IMR-90 (cell line): ENCODE measurements at places on chromosomes 6 and 20.

DNA sequence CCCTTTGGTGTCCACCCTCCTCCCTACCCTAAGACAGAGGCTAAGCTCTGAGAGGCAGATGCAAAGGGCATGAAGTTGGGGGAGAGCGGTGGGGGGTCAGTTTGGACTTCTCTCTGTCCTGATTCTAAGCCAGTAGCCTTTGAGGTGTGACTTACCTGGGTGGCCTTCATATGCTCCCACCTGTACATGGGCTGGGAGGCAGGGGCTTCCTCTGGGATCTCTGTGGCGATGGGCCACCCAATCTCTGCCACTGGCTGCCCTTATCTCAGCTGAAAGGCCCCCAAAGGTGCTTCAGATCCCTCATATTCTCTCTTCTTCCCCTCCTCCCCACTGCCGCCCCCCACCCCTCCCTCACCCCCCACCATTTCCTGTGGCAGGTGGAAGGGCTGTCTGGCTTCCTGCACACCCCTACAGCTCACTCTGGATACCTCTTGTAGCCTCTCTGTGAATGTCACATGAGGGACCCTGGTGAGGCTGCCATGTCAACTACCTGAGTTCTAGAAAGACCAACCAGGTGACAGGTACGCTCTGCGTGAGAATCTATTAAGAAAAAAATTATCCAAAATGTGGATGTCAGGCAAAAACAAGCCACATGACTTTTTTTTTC is 34.0 kb downstream of the PNLDC1 start:
- no peak for DNase-seq

- DNase-seq, result no peak
Measured at GRCh38 chr6:81743649-81744048, 8.8 kb downstream of the TENT5A start.

DNA sequence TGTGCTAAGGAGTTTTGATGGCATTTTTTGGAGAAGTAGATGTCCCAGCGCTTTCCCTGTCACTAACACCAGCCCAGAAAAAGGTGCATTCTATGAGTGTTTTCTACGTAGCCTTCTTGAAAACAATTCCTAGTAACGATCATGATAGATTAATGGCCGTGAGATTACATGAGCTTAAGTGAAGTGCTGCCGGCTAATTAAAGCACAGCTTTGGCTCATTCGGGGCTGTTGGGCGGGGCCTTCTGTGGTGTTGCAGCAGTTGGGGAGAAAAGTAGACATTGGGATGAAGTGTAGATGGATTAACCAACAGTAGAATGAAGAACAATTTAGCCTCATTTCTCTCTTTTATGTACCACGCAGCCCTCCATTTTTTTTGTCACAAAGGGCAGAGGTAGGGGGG is 20.8 kb upstream of the TRAF3IP2 start:
- DNase-seq, result no peak

DNA sequence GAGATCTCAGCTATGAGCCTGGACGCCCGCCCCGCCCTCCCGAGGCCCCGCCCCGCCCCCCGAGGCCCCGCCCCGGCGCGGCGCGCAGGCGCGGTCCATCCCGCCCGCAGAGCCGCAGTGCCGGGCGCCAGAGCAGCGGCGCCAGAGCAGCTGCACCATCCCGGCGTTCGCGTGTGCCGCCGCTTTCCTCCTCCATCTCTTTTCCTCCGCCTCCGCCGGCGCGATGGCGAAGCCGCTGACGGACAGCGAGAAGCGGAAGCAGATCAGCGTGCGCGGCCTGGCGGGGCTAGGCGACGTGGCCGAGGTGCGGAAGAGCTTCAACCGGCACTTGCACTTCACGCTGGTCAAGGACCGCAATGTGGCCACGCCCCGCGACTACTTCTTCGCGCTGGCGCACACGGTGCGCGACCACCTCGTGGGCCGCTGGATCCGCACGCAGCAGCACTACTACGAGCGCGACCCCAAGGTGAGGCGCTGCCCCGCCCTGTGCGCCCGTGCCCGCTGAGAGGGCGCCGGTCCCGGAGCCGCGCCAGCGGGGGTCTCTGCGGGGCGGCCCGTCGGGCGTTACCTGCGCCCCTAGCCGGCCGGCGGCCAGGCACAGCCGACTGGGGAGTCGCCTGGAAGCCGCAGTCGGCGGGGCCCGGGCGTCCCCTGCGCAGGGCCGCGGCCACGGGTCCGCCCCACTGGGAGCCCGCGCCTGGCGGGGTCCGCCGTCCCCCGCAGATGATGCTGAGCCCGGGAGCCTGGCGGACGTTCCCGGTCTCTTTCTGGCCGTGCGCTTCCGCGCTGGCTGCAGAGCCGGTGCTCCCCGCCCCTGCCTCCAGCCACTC is at the start of gene PYGB:
Gene PYGB (plus strand): TSS at position 130 of the 830 bp plus-strand sequence. CDS start 94 bp downstream, at position 224.
- peak; percentile 78 for DNase-seq

DNA sequence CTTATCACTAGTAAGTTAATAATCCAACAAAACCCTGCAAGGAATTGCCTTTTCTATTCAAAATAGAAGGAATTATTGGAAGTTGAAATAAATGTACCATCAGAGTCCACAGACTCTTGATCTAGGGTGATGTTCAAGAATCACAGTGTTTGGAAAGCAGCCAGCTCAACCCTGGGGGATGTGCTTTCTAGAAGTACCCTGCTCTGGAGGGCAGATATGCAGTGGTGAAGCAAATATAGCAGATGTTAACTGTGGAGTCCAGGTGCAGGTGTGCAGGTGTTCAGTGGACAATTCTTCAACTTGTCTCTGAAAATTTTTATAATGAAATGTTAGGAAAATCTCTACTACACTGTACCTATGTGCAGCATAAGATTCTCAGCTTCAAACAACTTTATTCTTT is 9.1 kb upstream of the INSM1 start:
- no peak for DNase-seq

- no peak for DNase-seq
Measured at GRCh38 chr6:20180935-20181334, 31.3 kb downstream of the MBOAT1 start.

DNA sequence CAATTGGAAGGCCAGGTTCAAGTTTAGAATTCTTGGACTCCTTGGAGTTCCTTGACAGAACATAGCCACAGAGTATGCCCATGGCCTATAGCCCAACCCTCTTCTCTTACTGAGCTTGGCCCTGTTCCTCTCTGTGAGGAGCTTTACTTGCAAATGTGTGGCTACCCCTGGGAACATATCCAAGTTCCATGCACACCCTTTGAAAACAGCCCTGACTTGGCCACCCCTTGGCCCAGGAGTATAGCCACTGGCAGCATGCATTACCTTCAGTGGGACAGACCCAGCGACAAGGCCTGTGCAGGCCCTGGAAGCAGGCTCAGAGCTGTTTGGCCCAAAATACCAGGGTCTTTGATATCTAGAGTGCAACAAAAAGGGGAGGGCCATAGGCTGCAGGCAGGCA is 19.5 kb upstream of the MAS1 start:
- no peak for DNase-seq

- no peak for DNase-seq
Measured at GRCh38 chr6:133820208-133820607, 68.7 kb upstream of the TCF21 start.

GRCh38 chr6:113697632-113698410 is 159.3 kb upstream of the MARCKS start:
- peak; percentile 98 for DNase-seq

DNA sequence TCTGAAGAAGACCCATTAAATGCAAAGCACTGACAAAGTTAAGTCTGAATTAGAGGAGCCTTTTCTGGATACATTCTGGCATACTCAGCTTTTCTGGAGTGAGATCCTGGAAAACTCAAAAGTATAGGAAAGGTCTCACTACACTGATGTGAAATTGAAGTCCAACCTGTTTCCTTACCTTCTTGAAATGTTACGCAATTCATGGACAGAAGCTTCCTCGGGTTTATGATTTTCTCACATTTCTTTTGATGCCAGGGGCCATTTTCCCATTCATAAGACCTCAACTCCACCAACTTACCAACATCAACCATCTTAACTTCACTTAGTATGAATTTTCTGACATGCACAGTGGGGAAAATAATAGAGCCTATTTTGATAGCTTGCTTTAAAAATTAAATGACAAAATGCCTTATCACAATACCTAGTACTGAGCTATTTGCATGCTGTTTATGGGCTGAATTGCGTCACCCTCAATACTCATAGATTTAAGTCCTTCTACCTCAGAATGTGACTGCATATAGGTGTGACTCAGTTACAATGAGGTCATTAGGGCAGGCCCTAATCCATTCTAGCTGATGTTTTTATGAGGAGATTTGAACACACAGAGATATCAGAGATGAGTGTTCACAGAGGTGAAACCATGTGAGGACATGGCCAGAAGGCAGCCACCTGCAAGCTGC is 73.4 kb upstream of the RAB32 start:
- DNase-seq, result no peak

GRCh38 chr6:15535495-15536197 is 127.2 kb downstream of the DTNBP1 start:
- peak; percentile 23 for DNase-seq

DNA sequence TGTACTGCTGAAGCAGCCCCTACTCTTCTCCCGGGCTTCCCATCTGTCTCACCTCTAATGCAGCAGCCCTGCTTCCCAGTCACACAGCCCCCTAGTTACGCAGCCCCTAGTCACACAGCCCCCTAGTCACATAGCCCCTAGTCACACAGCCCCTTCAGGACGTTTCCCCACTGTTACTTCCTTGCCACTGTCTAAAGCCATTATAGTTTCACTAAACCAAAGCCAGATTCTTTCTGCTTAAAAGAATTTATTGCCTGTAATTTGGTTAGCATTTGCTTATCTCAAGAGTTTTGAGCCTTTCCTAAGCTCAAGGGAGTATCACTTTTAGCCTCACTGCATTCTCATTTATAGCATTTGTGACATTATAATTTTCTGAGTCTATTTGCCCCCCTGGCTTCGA is 127.9 kb downstream of the LMBRD1 start:
- no peak for DNase-seq

DNA sequence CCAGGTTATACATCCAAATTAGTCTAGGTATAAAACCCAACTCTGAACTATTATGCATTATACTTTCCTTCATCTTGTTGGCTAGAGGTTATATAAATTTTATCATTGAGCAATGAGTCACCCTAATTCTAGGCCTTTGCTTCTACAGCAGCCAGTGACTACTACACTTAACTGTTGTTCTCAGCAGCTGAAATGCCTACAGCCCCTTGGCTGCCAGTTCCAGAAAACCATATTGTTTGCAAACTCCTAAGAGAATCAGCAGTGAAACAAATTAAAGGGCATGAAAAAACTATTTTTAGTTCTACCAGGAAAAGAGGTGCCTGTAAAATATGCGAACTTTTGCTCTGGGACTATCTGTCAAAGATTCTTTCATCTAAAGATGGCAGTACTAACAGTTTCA is 292.8 kb downstream of the FRK start:
- DNase-seq, result no peak

GRCh38 chr6:10406556-10406955 is 8.3 kb downstream of the TFAP2A start:
- DNase-seq, result no peak

- DNase-seq, result peak; percentile 8
Measured at GRCh38 chr6:63997734-63998133, 362.1 kb downstream of the PHF3 start.

DNA sequence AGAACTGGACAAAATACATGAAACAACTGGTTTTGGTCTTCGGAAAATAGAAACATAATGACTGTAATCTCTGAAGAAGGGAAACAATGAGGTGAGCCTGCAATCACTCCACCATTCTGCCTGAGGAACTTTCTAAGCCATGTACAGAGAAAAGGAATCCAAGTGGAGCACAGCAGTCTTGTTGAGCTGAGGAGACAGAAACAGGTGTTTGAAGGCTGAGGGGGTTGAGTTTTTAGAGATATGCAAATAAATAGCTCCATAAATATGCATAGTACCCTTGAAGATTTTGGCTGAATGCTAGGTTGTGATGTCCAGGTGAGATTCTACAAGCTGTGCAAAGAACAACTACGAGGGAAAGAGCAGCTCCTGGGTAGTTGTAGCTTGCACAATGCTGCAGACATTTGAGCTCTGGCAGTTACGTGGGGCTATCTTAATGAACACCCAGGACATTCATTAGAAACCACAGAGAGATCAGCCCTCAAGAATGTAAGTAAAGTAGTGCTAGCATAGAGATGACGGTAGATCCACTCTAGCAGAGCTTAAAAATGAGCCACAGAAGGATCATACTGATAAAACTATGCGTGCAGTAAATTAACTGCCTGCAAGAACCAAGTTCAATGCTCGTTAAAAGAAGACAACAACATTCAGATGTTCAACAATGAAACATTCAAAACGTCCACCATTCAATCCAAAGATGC is 24.3 kb downstream of the TUBB2B start:
- DNase-seq, result peak; percentile 81

- no peak for DNase-seq
Measured at GRCh38 chr20:697826-698225, 22.2 kb upstream of the SCRT2 start.

GRCh38 chr6:5466281-5467136 is 205.2 kb downstream of the FARS2 start:
- peak; percentile 88 for DNase-seq

DNA sequence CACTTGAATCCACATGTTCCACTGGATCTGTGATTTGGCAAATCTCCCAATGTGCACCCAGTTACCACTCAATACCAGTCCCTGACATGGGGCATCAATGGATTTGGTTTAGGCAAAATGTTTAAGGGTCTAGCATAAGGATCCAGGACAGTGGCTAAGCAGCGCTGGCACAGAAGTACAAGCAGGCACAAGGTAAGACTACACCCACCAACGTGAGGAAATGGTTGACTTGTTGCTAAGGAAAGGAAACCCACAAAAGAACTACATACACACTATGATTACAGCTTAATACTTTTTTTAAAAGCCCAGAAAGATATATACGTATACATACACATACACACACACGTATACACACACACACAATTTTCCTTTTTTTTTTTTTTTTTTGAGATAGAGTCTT is 79.0 kb downstream of the DNAAF9 start:
- DNase-seq, result no peak

- no peak for DNase-seq
Measured at GRCh38 chr6:37429352-37429750, 3.7 kb upstream of the CMTR1 start.

DNA sequence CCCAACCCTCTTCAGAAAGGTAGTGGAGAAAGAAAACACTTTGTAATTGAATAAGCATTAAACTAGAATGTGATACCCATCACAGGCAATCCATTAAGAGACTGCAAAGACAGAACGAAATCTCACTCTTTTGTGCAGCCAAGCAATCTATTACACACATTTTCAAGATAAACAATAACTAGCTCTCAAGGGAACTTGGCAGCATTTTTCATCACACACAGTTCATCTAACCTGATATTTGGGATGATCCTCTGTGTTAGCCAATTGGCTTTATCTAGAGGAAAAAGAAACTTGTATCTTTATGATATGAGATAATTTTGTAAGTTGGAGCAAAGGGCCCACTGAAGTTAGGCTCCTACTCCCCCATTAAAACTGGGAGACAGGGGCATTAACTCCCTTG is 1.5 kb upstream of the GZF1 start:
- DNase-seq, result no peak

GRCh38 chr20:34475979-34476736 is 40.1 kb upstream of the DYNLRB1 start:
- DNase-seq, result peak; percentile 21
